ENCODE measurements at places on chromosomes 1 and 21.

- no peak for DNase-seq
Measured at GRCh38 chr1:11559591-11559970, 80.6 kb downstream of the DISP3 start.

DNA sequence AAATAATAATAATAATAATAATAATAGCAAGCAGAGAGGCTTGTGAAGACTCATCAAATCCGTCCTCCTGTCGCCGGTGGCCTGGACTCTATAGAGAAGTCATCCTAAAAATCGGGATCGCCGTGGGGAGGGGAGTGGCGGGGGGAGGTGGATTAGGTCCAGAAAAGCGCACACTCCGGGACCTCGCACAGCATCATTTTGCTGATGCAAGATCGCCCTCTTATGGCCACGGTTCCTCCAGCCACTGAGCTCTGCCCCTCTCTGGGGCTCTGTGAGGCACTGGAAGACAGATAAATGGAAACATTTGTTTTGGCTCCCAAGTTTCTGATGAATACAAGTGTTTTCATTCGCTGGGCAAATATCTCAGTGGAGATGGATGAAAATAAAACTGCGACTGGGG lies 612.0 kb downstream of the MATN1 start:
- peak; percentile 47 for DNase-seq

DNA sequence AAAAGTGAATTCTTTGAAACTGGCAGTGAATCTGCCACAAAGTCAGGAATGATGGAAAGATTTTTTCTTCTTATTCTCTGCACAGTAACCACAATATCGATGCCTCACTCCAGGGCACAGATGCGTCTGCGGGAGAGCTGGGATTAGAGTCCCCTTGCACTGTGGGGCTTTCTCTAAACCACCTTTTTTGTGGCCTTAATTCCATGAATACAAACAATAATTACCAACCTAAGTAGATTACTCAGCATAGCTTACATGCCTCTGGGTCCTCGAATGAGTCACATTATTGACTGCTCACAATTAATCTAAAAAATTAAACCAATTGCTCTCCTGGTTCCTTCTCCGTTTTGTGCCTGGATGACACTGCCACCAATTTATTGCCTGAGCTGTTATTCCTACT lies 125.8 kb downstream of the KAZN start:
- no peak for DNase-seq

- peak; percentile 98 for DNase-seq
Measured at GRCh38 chr1:206012086-206012859, 9.1 kb upstream of the RAB7B start.

GRCh38 chr1:44557778-44558177 lies 116.5 kb downstream of the TMEM53 start:
- no peak for DNase-seq

GRCh38 chr1:77447669-77448068 lies 165.8 kb downstream of the AK5 start:
- DNase-seq: no peak

DNA sequence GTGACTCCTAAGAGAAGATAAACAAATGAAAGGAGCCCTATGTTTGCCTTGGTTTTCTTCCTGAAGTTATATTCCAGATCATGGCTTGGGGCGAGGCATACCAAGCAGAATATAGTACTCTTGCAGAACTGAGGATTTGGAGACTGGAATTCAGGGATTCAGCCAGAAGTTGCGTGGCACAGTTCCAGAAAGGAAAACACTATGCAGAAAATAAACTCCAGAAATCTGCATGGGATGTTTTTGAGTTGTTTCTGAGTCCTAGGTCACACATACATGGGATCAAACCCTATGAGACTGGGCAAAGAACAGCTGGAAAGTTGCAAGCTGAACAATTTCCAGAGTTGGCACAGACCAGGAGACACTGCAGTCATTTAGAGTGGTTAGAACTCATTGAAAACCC lies 42.9 kb upstream of the IFFO2 start:
- no peak for DNase-seq

DNA sequence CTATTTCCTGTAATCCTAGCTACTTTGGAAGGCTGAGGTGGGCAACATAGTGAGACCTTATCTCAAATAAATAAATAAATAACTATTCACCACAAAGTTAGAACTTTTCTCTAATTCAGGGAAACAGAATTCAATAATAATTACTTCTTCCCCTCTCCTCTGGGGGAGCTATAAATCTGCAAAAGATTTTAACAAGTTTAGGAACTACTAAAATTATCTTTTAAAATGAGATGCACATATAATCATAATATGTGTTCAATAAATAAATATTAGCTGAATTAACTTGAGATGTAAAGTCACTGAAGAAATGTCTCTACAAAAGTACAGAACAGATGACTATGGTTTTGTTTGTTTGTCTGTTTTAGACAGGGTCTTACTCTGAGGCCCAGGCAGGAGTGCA lies 14.1 kb downstream of the WDR47 start:
- DNase-seq: peak; percentile 15

DNA sequence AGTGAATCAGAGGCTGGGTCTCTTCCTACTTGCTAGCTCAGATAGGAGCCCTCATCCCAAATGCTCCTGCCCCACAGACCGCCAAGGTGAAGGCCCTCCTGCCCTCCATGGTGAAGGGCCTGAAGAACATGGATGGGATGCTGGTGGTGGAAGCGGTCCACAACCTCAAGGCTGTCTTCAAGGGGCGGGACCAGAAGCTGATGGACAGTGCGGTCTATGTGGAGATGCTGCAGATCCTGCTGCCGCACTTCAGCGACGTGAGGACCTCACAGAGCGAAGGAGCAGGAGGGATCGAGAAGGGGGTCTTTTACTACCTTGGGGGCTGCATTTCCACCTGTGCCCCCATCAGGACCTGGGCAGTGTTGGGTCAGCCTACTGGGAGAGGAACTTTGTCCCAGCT lies 14.6 kb upstream of the TTC4 start:
- no peak for DNase-seq

DNA sequence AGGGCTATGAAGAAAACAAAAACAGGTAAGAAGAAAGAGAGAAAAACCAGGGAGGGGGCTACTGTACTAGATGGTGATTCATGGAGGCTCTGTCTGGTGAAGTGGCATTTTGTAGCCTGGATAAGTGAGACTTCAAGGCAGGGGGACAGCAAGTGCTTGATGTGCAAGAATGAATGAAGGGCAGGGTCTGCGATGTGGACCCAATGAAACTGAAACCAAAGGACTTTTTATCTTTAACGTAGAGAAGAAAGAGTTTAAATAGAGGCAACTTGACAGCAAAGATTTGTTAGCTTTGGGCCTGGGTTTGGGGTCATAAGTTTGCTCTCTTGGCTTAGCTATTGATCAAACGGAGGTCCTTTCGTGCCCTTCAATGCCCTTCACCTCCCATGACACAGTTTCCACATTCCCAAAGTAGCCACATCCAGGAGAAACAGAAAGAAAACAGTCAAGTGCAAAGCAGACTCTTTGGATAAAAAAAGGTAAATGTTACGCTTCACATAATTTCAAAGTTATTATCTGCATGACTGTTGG lies 291.0 kb downstream of the GRIK1 start:
- peak; percentile 59 for DNase-seq

DNA sequence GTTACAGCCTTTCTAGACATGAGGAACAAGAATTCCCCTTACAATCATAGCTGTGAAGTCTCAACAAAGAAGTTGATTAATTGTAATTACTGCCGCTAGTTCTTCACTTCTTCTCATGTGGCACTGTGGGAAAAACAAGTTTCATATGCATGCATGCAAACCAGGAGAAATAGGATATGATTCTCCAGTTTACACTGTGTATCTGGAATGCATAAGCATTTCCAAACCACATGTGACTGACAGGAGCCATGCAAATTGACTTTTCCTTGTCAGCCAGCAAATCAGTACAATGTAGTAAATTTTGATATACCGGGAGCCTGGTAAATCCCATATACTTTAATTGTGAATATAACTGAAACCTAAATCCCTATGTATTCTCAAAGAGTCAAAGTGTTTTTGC lies 279.3 kb downstream of the PAPPA2 start:
- DNase-seq: no peak

DNA sequence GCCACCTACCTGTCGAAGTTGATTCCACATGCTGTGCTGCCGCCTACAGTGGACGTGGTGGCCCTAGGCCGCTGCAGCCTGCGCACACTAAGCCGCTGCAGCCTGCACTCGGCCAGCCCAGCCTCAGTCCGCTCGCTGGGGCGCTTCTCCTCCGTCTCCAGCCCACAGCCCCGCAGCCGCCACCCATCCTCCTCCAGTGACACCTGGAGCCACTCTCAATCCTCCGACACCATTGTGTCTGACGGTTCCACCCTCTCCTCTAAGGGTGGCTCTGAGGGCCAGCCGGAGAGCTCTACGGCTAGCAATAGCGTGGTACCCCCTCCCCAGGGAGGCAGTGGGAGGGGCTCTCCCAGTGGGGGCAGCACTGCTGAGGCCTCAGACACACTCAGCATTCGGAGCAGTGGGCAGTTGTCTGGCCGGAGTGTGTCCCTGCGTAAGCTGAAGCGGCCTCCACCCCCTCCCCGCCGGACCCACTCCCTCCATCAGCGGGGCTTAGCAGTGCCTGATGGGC lies 46.9 kb downstream of the YARS1 start:
- DNase-seq: no peak

- no peak for DNase-seq
Measured at GRCh38 chr1:168554603-168555483, 11.0 kb upstream of the XCL2 start.

DNA sequence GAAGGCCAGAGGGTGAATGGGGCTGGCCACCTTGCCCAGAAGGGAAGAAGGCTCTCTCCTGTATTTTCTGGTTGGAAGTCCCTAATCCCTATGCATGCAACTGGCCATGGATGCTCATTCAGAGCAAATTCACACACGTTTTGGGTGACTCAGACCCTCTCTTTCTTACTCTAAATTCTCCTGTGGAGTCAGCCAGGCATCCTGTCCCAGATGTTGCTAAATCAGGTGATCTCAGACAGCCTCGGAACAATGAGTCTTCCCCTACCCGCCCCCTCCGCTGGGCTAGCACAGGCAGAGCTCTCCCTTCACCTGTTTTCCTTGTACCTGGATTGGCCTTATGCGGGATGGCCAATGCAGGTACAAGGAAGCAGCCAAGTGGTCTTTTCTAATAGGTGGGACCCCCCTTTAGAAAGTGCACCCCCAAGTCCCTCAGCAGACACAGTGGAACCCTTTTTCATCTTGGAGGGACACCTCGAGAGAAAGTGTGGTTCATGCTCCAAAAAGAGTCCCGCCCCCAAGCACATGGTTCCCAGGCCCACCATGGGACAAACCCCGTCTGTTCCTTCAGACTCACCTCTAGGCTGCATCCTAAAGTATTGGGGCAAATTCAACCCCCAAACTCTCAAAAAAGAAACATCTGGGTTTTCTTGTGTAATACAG lies 8.6 kb downstream of the S100A6 start:
- no peak for DNase-seq
